Esophagus squamous epithelium (tissue), 5 donors: ENCODE measurements at places on chromosomes 5 and 9.
A peak's percentile ranks its signal among the peaks of the same experiment; 100 is the strongest.

DNA sequence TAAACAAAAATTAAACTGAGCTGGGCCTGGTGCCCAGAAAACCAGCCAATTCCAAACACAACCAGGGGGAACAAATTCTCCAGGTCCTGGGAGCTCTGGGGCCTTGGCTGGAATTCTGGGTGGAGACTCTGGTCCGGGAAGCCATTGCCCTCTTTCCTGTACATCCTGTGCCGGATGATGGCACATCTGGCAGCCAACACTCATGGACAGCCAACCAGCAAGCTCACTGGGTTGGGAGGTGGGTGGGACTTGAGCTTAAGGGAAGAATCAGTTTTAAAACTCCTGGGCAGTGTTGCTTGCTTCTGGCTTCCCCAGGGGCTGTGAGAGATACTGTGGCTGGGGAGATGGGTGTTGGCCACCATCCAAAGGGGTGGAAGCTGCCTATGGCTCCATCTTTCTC is 56.1 kb downstream of the PCDH1 start:
- no peak for DNase-seq
- H3K27me3 ChIP-seq, result no peaks in the 10 kb centered on the region
- H3K27ac ChIP-seq, result peak overlapping the region; percentile 83
- peaks cover 18% of the 10 kb centered on the region for H3K4me1 ChIP-seq

DNA sequence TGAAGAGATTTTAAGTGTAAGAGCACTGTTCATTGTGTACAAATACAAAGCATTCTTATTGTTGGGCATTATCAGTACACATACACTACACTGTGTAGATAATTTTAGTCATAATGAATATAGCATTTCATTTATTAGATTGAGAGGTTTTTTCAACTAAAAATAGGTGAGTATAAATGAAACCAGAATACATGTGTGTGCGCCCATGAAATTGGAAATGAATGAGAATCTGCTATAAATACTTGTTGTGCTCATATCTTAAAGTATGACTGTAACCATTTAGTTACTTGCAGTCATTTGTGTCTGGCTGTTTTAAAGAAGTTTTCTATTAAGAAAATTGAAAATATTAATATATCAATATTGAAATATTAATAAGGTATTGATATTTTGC is 189.0 kb upstream of the MEF2C start:
- DNase-seq, result no peak
- no peak overlapping the region for H3K27ac ChIP-seq
- no peaks in the 10 kb centered on the region for H3K27me3 ChIP-seq
- no peaks in the 10 kb centered on the region for H3K36me3 ChIP-seq

DNA sequence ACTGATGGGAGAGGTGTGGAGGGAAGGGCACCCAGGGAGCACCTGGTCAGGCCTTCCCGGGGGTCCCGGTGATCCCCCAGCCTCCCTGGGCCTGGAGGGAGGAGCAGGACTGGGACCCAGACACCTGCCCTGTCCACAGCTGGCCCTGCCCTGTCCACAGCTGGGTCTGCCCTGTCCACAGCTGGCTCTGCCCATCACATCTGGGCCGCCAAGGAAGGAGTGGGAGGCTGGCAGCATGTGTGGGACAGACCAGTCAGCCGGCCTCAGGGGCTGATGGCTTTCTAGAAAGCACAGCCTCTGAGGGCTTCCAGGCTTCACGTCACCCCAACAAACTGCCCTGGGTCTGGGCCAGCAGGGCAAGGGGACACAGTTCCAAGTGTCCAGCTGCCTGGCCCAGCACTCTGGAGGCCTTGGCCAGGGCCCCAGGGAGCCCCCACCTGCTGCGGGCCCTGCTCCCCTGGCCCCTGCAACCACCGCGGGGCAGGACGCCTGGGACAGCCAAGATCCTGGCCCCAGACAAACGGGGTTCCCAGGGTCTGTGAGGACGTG is 12.2 kb downstream of the DNLZ start:
- no peaks in the 10 kb centered on the region for H3K27me3 ChIP-seq
- DNase-seq, result no peak
- H3K36me3 ChIP-seq, result no peaks in the 10 kb centered on the region

- H3K4me1 ChIP-seq, result peaks cover 4% of the 10 kb centered on the region
- no peak for DNase-seq
- no peak overlapping the region for H3K4me3 ChIP-seq
- peaks cover 4% of the 10 kb centered on the region for H3K27me3 ChIP-seq
- H3K36me3 ChIP-seq, result no peaks in the 10 kb centered on the region
Measured at GRCh38 chr5:122649080-122649479, 125.8 kb upstream of the SNX2 start.

- no peak overlapping the region for H3K4me3 ChIP-seq
- peaks cover 33% of the 10 kb centered on the region for H3K4me1 ChIP-seq
- no peaks in the 10 kb centered on the region for H3K36me3 ChIP-seq
- DNase-seq, result no peak
Measured at GRCh38 chr5:75616971-75617621, 5.8 kb downstream of the ANKDD1B start.
